ENCODE measurements at places on chromosomes 16 and 17. TPM values are rescaled to one million over a fixed set of nuclear protein-coding genes. Genes with fewer than 3 reads are reported as not detected.

GRCh38 chr17:55567240-55568214 is 56.3 kb upstream of the SMIM36 start:
- H3K36me3 ChIP-seq, result no peaks in the 10 kb centered on the region
- peak overlapping the region; percentile 25 for H3K27ac ChIP-seq
- no peaks in the 10 kb centered on the region for H3K27me3 ChIP-seq
- no peak overlapping the region for H3K4me3 ChIP-seq

- H3K4me1 ChIP-seq, result no peaks in the 10 kb centered on the region
- no peaks in the 10 kb centered on the region for H3K27me3 ChIP-seq
- H3K27ac ChIP-seq, result no peak overlapping the region
- H3K4me3 ChIP-seq, result no peak overlapping the region
These were observed 6.8 kb downstream of the MYO1D start for GRCh38 chr17:32870027-32870670.

DNA sequence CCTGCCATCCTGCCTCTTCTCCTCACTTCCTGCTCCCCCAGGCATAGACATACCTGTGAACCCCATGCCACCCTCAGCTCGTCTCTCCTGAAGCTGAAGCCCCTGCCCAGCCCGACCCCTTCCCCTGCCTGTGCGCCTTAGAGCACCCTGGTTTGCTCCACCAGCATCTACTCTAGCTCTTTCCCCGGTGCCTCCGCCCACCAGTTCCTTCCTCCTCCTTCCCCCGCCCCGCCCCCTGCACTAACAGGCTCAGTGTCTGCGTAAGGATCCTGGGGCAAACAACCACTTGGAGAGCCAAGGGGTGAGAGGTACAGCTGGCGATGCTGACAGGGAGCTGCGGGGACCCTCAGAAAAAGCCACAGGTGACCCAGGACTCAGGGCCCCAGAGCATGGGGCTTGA is 1.9 kb downstream of the GPR142 start:
- H3K4me3 ChIP-seq, result no peak overlapping the region
- no peak for DNase-seq
- H3K36me3 ChIP-seq, result no peaks in the 10 kb centered on the region
- no peaks in the 10 kb centered on the region for H3K4me1 ChIP-seq
- no peaks in the 10 kb centered on the region for H3K27me3 ChIP-seq
- H3K27ac ChIP-seq, result no peak overlapping the region

DNA sequence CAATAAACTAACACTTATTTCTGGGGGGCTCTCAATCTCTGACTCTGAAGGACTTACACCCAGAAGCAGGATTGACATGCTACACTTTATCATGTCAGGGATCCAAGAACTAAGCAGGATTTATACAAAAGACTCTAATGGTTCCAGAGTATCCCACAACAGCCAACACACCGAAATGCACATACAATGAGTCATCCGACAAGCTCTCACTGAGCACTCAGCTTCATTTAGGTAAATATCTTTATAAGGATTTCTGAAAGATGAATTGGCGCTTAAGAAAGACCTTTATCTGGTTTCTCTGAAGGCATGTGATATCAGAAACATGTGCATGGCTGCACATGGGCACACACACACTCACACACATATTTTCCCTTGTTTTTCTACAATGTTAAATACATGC is 77.2 kb downstream of the TOX3 start:
- DNase-seq, result no peak
- H3K4me3 ChIP-seq, result no peak overlapping the region
- no peak overlapping the region for H3K27ac ChIP-seq

- H3K27me3 ChIP-seq, result peaks cover 64% of the 10 kb centered on the region
- no peak overlapping the region for H3K27ac ChIP-seq
- H3K4me1 ChIP-seq, result no peaks in the 10 kb centered on the region
- no peak for DNase-seq
- H3K4me3 ChIP-seq, result no peak overlapping the region
These were observed 176.2 kb upstream of the FOXF1 start for GRCh38 chr16:86334079-86334635.

GRCh38 chr16:5381481-5381880 is 283.9 kb upstream of the EEF2KMT start:
- no peaks in the 10 kb centered on the region for H3K4me1 ChIP-seq
- no peaks in the 10 kb centered on the region for H3K36me3 ChIP-seq
- no peak overlapping the region for H3K27ac ChIP-seq
- H3K27me3 ChIP-seq, result peaks cover under 1% of the 10 kb centered on the region
- no peak for DNase-seq

GRCh38 chr17:49932138-49932723 is 36.8 kb upstream of the DLX4 start:
- no peak overlapping the region for H3K4me3 ChIP-seq
- no peaks in the 10 kb centered on the region for H3K36me3 ChIP-seq
- H3K27me3 ChIP-seq, result no peaks in the 10 kb centered on the region
- no peaks in the 10 kb centered on the region for H3K4me1 ChIP-seq
- H3K27ac ChIP-seq, result no peak overlapping the region

- H3K27me3 ChIP-seq, result no peaks in the 10 kb centered on the region
- no peaks in the 10 kb centered on the region for H3K36me3 ChIP-seq
- H3K4me1 ChIP-seq, result no peaks in the 10 kb centered on the region
- no peak for DNase-seq
These were observed 10.1 kb downstream of the CA10 start for GRCh38 chr17:52148288-52148968.

- no peak overlapping the region for H3K27ac ChIP-seq
- H3K36me3 ChIP-seq, result no peaks in the 10 kb centered on the region
- H3K27me3 ChIP-seq, result no peaks in the 10 kb centered on the region
- H3K4me3 ChIP-seq, result no peak overlapping the region
- DNase-seq, result no peak
- no peaks in the 10 kb centered on the region for H3K4me1 ChIP-seq
These were observed 572.7 kb upstream of the CDH5 start for GRCh38 chr16:65793781-65794180.

DNA sequence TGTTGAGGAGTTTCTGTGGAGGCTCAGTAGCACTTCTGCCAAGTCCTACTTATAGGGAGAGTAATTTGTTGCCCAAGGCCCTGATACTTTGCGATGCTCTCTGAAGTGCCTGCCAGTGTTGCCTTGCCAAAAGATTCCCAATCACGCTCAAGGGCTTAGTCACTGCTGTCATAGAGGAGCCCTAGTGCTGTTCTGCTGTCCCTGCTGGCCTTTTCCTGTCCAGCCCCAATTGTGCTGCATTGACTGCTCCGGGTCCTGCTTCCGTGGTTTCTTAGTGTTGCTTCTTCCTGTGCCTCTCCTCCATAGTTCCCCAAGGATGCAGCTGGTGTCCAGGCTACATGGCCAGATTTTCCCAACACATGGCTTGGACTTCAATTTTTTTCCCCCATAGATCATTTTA is 13.9 kb downstream of the NUP93 start:
- H3K27me3 ChIP-seq, result no peaks in the 10 kb centered on the region
- H3K27ac ChIP-seq, result no peak overlapping the region
- H3K4me1 ChIP-seq, result no peaks in the 10 kb centered on the region
- no peaks in the 10 kb centered on the region for H3K36me3 ChIP-seq
- no peak overlapping the region for H3K4me3 ChIP-seq
- no peak for DNase-seq

GRCh38 chr16:69555437-69555836 is 10.3 kb upstream of the NFAT5 start:
- no peak overlapping the region for H3K27ac ChIP-seq
- DNase-seq, result no peak
- no peaks in the 10 kb centered on the region for H3K4me1 ChIP-seq

GRCh38 chr16:23801378-23801777 is 34.4 kb upstream of the PRKCB start:
- peak; percentile 49 for DNase-seq
- no peaks in the 10 kb centered on the region for H3K4me1 ChIP-seq
- H3K4me3 ChIP-seq, result no peak overlapping the region
- H3K27ac ChIP-seq, result no peak overlapping the region

DNA sequence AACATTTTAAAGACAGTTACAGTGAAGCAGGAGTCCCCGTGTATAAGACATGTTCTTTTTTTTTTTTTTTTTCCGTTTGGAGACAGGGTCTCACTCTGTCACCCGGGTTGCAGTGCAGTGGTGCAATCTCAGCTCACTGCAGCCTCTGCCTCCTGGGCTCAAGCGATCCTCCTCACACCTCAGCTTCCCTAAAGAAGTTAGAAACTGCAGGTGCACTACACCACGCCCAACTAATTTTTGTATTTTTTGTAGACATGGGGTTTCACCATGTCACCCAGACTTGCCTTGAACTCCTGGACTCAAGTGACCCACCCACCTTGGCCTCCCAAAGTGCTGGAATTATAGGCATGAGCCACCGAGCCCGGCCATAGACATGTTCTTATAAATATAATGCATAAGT is 3.0 kb downstream of the EVI2B start:
- H3K4me1 ChIP-seq, result no peaks in the 10 kb centered on the region
- no peak overlapping the region for H3K27ac ChIP-seq
- H3K36me3 ChIP-seq, result no peaks in the 10 kb centered on the region

DNA sequence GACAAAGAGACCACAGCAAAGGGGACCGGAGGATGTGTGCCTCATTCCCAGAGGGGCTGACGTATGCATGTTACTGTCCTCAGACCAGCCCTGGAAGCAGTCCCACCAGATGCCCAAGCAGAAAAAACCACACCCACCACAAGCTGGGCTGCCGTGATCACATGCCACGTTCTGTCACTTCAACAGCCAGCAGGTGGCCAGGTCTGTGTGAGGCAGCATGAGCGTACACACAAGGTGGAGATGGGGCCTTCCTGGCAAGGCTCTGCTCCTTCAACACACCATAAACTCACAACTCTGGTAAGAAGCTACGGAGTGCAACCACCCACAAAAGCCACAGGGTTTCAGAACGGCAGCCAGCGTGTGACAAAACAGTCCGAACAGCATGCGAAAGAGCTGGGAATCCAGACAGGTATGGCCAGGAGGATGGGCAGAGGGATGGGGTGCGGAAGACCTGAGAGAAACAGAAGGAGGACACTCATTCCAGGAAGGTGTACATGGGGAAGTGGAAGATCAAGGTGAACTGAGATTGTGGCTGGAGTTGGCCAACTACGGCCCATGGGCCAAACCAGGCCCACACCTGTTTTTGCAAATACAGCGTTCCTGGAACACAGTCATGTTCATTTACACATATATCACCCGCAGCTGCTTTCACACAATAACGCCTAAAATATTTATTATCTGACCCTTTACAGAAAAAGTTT is 27.9 kb downstream of the MBTPS1 start:
- DNase-seq, result peak; percentile 36
- H3K36me3 ChIP-seq, result peaks cover 10% of the 10 kb centered on the region
- H3K4me3 ChIP-seq, result no peak overlapping the region
- H3K27ac ChIP-seq, result no peak overlapping the region

- no peak within 1 kb of the TSS for H3K27ac ChIP-seq
- peak within 1 kb of the TSS; percentile 67 for H3K4me3 ChIP-seq
- DNase-seq, result peak; percentile 87
- H3K36me3 ChIP-seq, result no peaks in the 10 kb centered on the region
These were observed at the start of gene GINS2 for GRCh38 chr16:85688586-85689284. TSS of gene GINS2 (minus strand) at chr16:85688954. CDS start at chr16:85688898, 56 bp downstream.

DNA sequence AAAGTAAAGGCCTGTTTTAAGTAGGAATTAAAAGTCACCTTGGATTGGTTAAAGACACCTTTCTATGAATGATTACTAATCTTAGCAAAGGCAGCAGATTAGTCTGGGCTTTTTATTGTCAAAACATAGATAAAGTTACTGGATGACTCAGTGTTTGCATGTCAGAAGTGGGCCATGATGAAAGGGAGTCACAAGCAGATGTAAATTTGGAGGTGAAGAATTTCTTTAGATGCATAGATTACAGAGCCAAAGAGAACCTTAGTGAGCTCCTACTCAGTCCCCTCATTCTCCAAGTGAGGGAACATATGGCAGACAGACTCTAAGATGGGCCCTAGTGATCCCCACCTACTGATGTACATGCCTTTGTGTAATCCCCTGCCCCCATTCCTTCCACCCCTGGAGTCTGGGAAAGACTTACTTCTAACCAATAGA is 124.5 kb downstream of the HS3ST3A1 start:
- DNase-seq, result no peak
- H3K27me3 ChIP-seq, result no peaks in the 10 kb centered on the region
- H3K36me3 ChIP-seq, result no peaks in the 10 kb centered on the region

- H3K4me3 ChIP-seq, result no peak overlapping the region
- no peaks in the 10 kb centered on the region for H3K4me1 ChIP-seq
- H3K27ac ChIP-seq, result no peak overlapping the region
These were observed 23.0 kb downstream of the VAC14 start for GRCh38 chr16:70777973-70778406.

GRCh38 chr16:4452674-4453073 is 21.8 kb downstream of the NMRAL1 start:
- no peak for DNase-seq
- H3K27me3 ChIP-seq, result no peaks in the 10 kb centered on the region
- H3K36me3 ChIP-seq, result peaks cover 14% of the 10 kb centered on the region
- H3K4me1 ChIP-seq, result no peaks in the 10 kb centered on the region
- no peak overlapping the region for H3K27ac ChIP-seq
- H3K4me3 ChIP-seq, result no peak overlapping the region

- H3K4me1 ChIP-seq, result peaks cover 13% of the 10 kb centered on the region
- no peaks in the 10 kb centered on the region for H3K27me3 ChIP-seq
- H3K27ac ChIP-seq, result peak overlapping the region; percentile 99
- no peaks in the 10 kb centered on the region for H3K36me3 ChIP-seq
- no peak for DNase-seq
These were observed 4.6 kb downstream of the RAI1 start for GRCh38 chr17:17685775-17686291.

DNA sequence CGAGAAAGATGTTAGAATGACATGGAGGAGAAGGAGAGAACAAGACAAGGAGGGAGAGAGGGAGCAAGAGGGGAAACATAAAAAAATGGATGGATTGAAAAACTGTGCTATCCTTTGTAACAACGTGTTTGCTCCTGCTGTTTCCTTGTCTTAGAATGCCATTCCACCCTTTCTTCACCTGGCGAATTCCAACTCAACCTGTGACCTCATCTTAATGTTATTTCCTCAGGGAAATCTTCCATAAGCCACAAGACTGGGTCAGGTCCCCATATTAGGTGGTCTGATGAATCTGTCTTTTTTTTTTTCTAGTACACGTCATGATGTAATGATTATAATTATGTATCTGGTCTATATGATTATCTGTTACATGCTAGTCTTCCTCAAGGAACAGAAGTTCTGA is 195.0 kb upstream of the MAF start:
- no peak for DNase-seq
- no peak overlapping the region for H3K27ac ChIP-seq
- H3K27me3 ChIP-seq, result no peaks in the 10 kb centered on the region

KRTAP4-3 gene
- total RNA-seq, result not detected

PDILT gene
- total RNA-seq, result not detected

CLDN9 gene
- total RNA-seq, result not detected

TNRC6C gene
- total RNA-seq, result 21.7 TPM

KRT25 gene
- not detected for total RNA-seq

DPEP3 gene
- 0.29 TPM for total RNA-seq

HSF5 gene
- total RNA-seq, result under 0.01 TPM

BIRC5 gene
- 0.33 TPM for total RNA-seq

ZNF821 gene
- 11.1 TPM for total RNA-seq
